ENCODE measurements at places on chromosomes 7 and 10.

- no peak overlapping the region for H3K27ac ChIP-seq
- H3K27me3 ChIP-seq: no peaks in the 10 kb centered on the region
- H3K4me1 ChIP-seq: peaks cover 6% of the 10 kb centered on the region
- no peak overlapping the region for H3K4me3 ChIP-seq
These were observed 11.4 kb downstream of the KDM7A start for GRCh38 chr7:140165422-140165821.

GRCh38 chr10:13417459-13418126 lies 69.5 kb upstream of the SEPHS1 start:
- peaks cover 12% of the 10 kb centered on the region for H3K36me3 ChIP-seq
- H3K27me3 ChIP-seq: peaks cover 5% of the 10 kb centered on the region
- no peak overlapping the region for H3K4me3 ChIP-seq
- H3K27ac ChIP-seq: peak overlapping the region; percentile 45
- DNase-seq: no peak

DNA sequence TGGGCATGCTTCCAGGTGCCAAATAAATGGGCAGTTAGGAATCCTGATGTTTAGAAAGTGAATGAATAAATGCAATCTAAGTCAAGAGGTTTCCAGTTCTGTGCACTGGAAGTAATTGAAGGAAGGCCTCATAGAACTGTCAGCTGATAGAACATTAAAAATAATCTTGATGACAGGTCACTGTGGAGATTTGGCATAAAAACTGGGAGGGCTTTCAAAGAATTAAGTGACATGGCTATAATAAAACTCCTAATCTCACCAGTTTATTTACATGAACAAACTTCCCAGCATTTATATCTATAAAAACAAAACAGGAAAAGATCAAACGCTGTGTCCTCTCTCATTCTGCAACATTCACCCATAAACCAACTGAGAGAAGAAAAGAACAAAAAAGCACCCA lies 170.5 kb downstream of the SLIT1 start:
- no peak overlapping the region for H3K4me3 ChIP-seq
- DNase-seq: no peak
- peak overlapping the region; percentile 77 for H3K27ac ChIP-seq
- H3K36me3 ChIP-seq: peaks cover 4% of the 10 kb centered on the region
- peaks cover 7% of the 10 kb centered on the region for H3K4me1 ChIP-seq
- peaks cover 10% of the 10 kb centered on the region for H3K27me3 ChIP-seq

- H3K36me3 ChIP-seq: no peaks in the 10 kb centered on the region
- no peak overlapping the region for H3K4me3 ChIP-seq
- H3K27me3 ChIP-seq: peaks cover 7% of the 10 kb centered on the region
- peaks cover 26% of the 10 kb centered on the region for H3K4me1 ChIP-seq
These were observed 15.0 kb upstream of the SLC18A3 start for GRCh38 chr10:49595003-49595712.

GRCh38 chr10:127977357-127978009 lies 70.6 kb downstream of the PTPRE start:
- H3K27ac ChIP-seq: peak overlapping the region; percentile 68
- H3K4me1 ChIP-seq: peaks cover 71% of the 10 kb centered on the region
- no peak overlapping the region for H3K4me3 ChIP-seq
- DNase-seq: peak; percentile 45

DNA sequence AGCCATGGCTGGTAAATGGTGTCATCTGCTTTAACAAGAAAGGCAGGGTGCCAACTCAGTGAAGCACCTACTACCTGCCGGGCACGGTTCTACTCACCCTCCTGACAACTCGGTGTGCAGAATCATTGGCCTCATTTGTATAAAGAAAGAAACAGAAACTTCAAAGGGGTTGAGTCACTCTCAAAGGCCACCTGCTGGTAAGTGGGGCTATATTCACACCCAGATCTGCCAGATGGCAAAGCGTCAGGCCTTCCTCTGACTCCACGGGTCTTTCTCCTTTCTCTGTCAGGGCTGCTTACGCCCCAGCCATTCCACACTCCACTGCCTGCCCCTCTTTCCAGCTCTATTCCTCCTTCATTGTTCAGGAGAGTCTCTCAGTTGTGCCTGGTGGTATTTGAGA lies 309.2 kb downstream of the GFRA1 start:
- DNase-seq: no peak
- H3K4me3 ChIP-seq: no peak overlapping the region
- no peaks in the 10 kb centered on the region for H3K4me1 ChIP-seq
- no peaks in the 10 kb centered on the region for H3K27me3 ChIP-seq
- no peaks in the 10 kb centered on the region for H3K36me3 ChIP-seq
- H3K27ac ChIP-seq: no peak overlapping the region

GRCh38 chr7:7290429-7291122 lies 108.2 kb downstream of the C1GALT1 start:
- no peak overlapping the region for H3K4me3 ChIP-seq
- no peaks in the 10 kb centered on the region for H3K27me3 ChIP-seq
- no peak overlapping the region for H3K27ac ChIP-seq
- no peaks in the 10 kb centered on the region for H3K36me3 ChIP-seq
- no peak for DNase-seq
- H3K4me1 ChIP-seq: peaks cover 11% of the 10 kb centered on the region

- peaks cover 23% of the 10 kb centered on the region for H3K4me1 ChIP-seq
- H3K4me3 ChIP-seq: peak overlapping the region; percentile 73
- no peaks in the 10 kb centered on the region for H3K36me3 ChIP-seq
- peak; percentile 73 for DNase-seq
- peak overlapping the region; percentile 93 for H3K27ac ChIP-seq
These were observed 24.7 kb downstream of the AOC1 start for GRCh38 chr7:150876817-150877526.

DNA sequence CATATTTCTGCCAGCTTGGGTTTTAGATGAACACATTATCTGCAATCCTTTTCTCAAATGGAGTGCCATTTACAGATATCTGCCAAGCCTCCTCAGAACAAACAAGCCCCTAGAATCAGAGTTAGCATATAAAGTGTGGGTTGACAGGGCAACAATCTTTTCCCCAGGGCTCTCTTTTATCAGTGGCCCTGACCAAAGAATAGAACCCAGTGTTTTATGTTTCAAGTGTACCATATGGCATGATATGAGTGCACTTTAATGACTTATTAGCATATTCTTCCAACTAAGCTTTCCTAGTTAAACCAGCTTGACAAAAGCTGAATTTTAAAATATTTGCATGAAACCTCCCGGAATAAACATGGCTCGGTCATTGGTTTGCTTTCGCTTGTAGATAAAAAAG lies 57.3 kb downstream of the EVX1 start:
- no peaks in the 10 kb centered on the region for H3K27me3 ChIP-seq
- no peaks in the 10 kb centered on the region for H3K36me3 ChIP-seq
- no peak for DNase-seq
- H3K27ac ChIP-seq: no peak overlapping the region

GRCh38 chr7:102044984-102045673 lies 227.7 kb downstream of the CUX1 start:
- H3K27me3 ChIP-seq: peaks cover 2% of the 10 kb centered on the region
- H3K4me1 ChIP-seq: peaks cover 2% of the 10 kb centered on the region
- H3K36me3 ChIP-seq: peaks cover 1% of the 10 kb centered on the region
- DNase-seq: no peak

DNA sequence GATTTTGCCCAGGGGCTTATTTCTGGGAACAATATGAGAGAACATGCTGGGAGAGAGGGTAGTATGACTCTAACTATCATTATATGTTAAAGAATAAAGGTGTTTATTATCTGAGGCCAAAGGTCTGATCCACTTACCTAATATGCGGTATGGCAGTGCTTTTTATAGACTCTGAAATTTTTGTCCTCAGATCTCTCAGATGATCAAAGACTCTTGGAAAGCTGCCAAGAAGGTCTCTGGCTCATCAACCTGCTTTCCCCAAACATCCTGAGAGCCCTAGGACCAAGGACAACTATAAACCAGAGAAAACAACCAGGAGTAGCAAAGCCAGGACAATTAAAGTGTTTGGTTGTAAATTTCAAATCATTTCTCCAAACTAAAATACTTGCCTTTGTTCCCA lies 255.7 kb upstream of the LRRN3 start:
- no peak overlapping the region for H3K4me3 ChIP-seq
- H3K27ac ChIP-seq: no peak overlapping the region
- no peak for DNase-seq
- H3K4me1 ChIP-seq: no peaks in the 10 kb centered on the region

GRCh38 chr10:94076325-94076841 lies 82.7 kb downstream of the PLCE1 start:
- H3K27ac ChIP-seq: no peak overlapping the region
- no peaks in the 10 kb centered on the region for H3K27me3 ChIP-seq
- no peaks in the 10 kb centered on the region for H3K4me1 ChIP-seq

GRCh38 chr10:13668126-13668525 lies 81.4 kb downstream of the PRPF18 start:
- no peak for DNase-seq
- peaks cover 24% of the 10 kb centered on the region for H3K4me1 ChIP-seq
- peaks cover 46% of the 10 kb centered on the region for H3K36me3 ChIP-seq
- H3K4me3 ChIP-seq: no peak overlapping the region
- H3K27me3 ChIP-seq: peaks cover 2% of the 10 kb centered on the region

DNA sequence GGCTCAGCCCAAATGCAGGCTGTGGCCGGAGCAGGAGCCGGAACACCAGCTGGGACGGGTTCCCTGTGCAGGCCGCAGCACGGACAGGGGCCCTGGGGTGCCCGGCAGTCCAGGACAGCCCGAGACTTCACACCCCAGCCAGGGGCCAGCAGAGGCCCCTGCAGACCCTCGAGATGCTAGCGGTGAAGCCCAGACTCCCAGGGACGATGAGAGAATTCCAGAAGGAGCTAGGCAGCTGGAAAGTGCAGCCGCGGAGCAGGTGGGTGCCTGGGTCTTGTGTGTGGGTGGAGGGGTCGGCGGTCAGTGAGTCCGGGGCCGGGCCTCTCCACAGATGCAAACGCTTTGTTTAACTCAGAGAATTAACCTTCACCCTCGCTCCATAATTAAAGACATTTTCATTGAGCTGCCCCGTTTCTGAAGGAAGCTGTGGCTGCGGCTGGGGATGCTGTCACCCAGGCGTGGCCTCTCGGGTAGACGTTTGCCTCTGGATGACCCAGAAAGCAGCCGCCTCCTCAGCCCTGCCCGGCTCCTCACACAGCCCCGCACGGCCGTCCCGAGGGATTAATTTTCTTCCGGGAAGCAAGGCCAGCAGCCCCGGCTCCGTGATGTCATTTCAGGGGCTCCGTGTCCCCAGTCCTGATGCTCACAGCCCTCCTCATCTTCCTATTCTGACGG lies 26.5 kb downstream of the KNDC1 start:
- no peak overlapping the region for H3K4me3 ChIP-seq
- H3K36me3 ChIP-seq: no peaks in the 10 kb centered on the region
- no peak for DNase-seq
- H3K27me3 ChIP-seq: peaks cover 10% of the 10 kb centered on the region
- no peaks in the 10 kb centered on the region for H3K4me1 ChIP-seq

DNA sequence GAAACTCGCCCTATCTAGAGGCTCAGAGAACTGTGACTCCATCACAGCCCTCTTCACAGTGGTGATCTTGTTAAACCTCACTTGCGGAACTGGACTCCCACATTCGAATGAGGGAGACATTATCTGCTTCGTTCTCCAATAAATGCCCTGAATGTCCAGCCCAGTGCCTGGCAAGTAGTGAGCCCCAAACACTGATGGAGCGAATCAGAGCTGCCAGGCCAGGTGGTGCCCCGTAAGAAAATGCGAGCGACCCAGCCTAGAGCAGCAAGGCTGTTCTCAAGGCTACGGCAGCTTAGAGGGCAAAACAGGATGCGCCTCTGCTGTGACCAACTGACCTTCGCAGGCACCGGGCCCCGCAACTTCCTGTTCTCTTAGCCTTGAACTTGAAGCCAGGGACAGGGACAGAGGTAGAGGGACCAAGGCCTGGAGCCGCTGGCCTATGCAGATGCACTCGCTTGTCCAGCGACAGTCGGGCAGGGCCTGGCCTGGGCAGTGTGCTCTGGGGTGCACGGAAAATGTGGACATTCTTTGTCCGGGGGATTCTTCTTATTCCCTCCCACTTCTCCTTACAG lies 217.6 kb downstream of the TCERG1L start:
- H3K4me3 ChIP-seq: no peak overlapping the region
- peaks cover 13% of the 10 kb centered on the region for H3K27me3 ChIP-seq
- H3K27ac ChIP-seq: no peak overlapping the region
- H3K4me1 ChIP-seq: no peaks in the 10 kb centered on the region

DNA sequence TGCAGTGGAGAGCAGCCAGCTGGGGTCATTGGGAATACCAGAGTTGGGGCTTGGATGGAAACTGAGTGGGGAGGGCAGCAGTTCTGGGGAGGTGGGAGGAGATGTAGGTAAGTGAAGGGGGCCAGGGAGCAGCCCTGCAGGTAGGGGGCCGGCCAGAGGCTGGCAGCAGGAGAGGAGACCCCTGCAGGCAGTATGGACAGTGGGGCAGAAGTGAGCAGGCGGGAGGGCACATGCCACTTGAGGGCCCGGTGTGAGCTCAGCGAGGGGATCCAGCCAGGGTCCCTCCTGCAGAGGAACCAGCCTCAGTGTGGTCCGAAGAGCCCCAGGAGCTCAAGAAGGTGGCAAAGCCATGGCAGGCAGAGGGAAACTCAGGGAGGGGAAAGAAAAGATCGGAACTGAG lies 75.4 kb downstream of the WDR11 start:
- H3K4me1 ChIP-seq: peaks cover 3% of the 10 kb centered on the region
- DNase-seq: no peak
- H3K27ac ChIP-seq: no peak overlapping the region
- H3K4me3 ChIP-seq: no peak overlapping the region

DNA sequence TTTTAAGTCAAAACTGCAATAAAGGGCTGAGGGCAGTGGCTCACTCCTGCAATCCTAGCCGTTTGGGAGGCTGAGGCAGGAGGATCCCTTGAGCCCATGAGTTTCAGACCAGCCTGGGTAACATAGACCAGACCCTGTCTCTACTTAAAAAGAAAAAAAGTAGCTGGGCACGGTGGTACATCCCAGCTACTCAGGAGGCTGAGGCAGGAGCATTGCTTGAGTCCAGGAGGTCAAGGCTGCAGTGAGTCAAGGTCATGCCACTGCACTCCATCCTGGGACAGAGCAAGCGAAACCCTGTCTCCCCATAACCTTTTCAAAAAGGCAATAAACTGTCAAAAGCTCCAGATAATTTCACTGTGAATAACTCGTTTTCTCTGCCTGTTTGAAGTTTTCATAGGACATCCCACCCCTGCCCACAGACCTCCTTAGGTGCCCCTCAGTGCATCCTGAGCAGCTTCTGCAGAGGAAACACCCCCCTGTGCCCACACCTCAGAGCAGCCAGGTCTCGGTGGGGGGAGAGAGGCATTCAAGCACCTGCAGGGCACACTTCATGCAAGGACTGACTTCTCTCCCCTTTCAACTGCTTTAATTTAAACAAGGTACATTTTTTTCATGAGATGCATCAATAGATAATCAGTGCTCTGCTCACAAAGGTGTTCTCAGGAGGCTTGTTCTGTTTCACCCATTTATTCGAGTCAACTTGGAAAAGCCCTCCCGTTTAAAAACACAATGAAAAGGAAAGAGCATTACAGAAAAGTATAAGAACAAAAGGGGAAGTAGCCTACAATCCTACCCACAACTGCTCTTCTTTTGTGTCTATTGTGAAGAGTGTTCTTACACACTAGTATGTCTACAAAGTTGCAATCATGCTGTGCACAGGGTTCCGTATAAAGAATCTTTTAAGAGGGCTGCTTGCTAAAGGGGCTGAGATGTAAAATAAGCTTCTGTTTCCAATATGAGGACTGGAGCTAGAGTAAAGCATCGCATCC lies 104.9 kb downstream of the KMT2E start:
- H3K4me3 ChIP-seq: no peak overlapping the region
- H3K36me3 ChIP-seq: peaks cover 8% of the 10 kb centered on the region
- H3K4me1 ChIP-seq: peaks cover 27% of the 10 kb centered on the region

GRCh38 chr7:146701166-146701565 lies 584.6 kb downstream of the CNTNAP2 start:
- H3K36me3 ChIP-seq: no peaks in the 10 kb centered on the region
- H3K27ac ChIP-seq: no peak overlapping the region

- no peak overlapping the region for H3K4me3 ChIP-seq
- H3K27me3 ChIP-seq: peaks cover 4% of the 10 kb centered on the region
- H3K4me1 ChIP-seq: no peaks in the 10 kb centered on the region
- no peak overlapping the region for H3K27ac ChIP-seq
These were observed 34.4 kb downstream of the DDC start for GRCh38 chr7:50530766-50531165.

Measured in endothelial cell (in vitro differentiated cells).